ENCODE measurements at places on chromosomes 1 and 21.

- no peak for DNase-seq
Measured at GRCh38 chr1:2981388-2981787, 39.9 kb upstream of the ACTRT2 start.

GRCh38 chr1:58399176-58399575, 147.3 kb downstream of the OMA1 start:
- no peak for DNase-seq

- DNase-seq = no peak
Measured at GRCh38 chr1:164728719-164729118, 169.7 kb downstream of the PBX1 start.

GRCh38 chr1:230323686-230324085, 102.4 kb downstream of the PGBD5 start:
- DNase-seq = no peak

- DNase-seq = peak; percentile 77
Measured at GRCh38 chr1:58908561-58909560, 125.0 kb upstream of the JUN start.

Measured in fibroblast of the aortic adventitia (primary cell).